ENCODE measurements at places on chromosomes 1 and 21. TPM values are rescaled to one million over a fixed set of nuclear protein-coding genes. Genes with fewer than 3 reads are reported as not detected.

BATF3 gene
- total RNA-seq, result 1.0 TPM

GPA33 gene
- total RNA-seq, result not detected

HMCN1 gene
- 1.6 TPM for total RNA-seq

SYCP1 gene
- not detected for total RNA-seq

HAO2 gene
- total RNA-seq, result not detected

GFI1 gene
- not detected for total RNA-seq
